NCI-H510A treated with DMSO at 0.1 percent for 48 hours (cell line): ENCODE measurements at places on chromosomes 4 and X.
A peak's percentile ranks its signal among the peaks of the same experiment; 100 is the strongest.

DNA sequence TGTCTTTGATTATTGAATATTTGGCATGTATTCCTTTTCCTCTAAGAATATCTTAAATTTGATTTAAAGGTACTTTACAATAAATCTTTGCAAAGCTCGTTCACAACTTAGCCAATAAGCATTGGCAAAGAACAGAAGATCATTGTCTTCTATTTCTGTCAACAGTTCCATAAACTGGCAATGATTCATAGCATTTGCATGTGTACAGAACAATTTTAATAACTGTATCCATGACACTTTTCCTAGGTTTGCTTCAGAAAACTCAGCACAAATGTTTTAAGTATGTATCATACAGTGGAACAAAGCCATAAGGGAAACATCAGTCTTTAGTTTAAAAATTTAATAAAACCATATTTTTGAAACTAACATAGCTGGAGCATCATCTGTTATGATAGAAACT, 462.7 kb upstream of the RPS6KA3 start:
- no peak for DNase-seq

GRCh38 chr4:76105652-76106051, 31.1 kb downstream of the ART3 start:
- no peak for DNase-seq

DNA sequence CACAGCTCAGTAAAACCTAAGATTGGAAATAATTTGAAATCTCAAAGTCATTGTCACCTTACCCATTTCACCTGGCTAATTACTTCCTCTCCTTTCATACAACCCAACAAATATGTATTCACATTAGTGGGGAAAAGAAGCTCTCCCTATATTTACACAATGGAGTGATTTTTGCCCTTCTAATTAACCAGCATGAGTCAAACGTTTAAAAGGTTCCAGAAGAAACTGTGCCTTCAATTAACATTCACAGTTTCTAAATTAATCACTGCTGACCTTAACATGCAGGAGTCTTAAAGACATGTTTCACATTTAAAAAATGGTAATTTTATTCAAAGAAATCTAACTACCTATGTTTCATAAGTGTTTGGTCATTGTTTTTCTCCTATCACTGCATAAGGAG, 254.6 kb downstream of the CBLL2 start:
- no peak for DNase-seq

DNA sequence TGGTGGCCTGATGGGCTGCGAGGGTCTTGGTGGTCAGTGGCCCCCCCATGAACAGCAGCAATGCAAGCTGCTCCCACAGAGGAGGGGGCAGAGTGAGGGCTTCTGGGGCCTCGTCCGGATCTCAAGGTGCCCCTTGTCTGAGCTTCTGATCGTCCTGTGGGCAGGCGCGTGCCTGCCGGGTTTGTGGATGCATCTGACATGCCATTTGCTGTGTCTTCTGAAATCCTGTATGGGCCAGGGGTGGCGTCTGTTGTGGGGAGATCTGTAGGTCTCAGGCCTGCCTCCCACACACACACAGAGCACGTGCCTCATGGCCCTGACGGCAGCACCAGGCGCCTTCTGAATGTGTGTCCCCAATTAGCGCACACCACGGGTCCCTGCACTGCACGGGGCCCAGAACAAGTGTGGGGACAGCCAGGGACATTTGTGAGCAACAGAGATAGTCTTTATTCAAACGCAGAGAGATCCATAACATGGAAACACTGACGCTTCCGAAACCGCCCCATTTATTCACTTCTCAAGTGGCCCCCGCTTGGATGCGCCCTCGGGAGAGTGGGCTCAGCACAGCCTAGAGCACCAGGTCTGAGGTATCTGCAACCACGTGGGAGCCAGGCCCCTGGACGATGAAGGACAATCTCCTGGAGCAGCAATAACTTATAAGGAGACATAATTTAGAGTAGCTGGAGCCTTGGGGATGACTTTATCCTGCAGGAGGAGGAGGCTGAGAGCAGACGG, 5.7 kb downstream of the SPON2 start:
- DNase-seq = no peak

DNA sequence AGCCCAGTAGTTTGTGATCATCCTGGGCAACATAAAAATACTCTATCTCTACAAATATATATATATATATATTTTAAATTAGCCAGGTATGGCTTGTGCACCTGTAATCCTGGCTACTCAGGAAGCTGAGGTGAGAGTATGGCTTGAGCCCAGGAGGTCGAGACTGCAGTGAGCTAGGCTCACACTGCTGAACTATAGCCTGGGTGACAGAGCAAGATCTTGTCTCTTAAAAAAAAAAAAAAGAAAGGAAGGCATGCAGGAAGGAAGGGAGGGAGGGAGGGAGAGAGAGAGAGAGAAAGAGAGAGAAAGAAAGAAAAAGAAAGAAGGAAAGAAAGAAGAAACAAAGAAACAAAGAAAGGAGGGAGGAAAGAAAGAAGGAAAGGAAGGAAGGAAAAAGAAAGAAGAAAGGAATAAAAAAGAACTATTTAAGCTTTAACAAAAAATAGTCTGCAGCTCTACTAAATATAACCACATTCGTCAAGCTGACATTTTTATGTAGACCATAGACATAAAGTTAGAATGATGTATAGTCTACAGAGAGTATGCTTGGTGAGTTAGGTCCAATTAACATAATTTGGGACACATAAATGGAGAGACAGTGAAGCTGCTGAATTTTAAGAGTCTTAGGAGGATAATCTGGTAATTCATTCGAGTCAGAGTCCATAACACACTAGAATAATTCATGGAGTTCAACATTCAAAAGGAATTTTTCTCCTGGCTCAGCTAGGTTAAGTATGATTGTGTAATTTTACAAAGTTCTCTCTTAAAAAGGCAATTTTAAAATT, 111.9 kb downstream of the GLRA3 start:
- no peak for DNase-seq

- DNase-seq = no peak
Observed at GRCh38 chr4:98493296-98493695, 165.1 kb downstream of the TSPAN5 start.

DNA sequence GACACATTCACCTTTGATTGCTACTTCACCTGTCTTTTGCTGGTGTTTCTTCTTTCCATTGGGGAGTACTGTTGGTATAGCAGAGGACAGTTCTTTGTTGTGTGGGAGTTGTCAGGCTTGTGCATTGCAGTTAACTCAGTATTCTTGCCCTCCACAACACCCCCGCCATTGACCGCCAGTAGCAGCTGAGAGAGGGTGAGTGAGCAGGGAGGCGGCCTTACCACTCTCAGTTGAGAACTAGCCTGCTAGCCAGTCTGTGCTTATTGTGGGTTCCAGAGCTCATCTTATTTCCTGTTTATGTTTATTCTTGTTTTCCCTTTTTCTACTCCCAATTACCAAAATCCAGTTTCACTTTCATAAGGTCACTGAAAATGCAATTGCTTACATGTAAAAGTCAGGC, 52.2 kb downstream of the STIM2 start:
- DNase-seq = no peak

- DNase-seq = no peak
Observed at GRCh38 chr4:6886886-6887285, 22.7 kb upstream of the TBC1D14 start.

- DNase-seq = no peak
Observed at GRCh38 chr4:26361297-26361696, 40.5 kb downstream of the RBPJ start.

- DNase-seq = no peak
Observed at GRCh38 chrX:65772842-65773241, 105.4 kb downstream of the MSN start.

DNA sequence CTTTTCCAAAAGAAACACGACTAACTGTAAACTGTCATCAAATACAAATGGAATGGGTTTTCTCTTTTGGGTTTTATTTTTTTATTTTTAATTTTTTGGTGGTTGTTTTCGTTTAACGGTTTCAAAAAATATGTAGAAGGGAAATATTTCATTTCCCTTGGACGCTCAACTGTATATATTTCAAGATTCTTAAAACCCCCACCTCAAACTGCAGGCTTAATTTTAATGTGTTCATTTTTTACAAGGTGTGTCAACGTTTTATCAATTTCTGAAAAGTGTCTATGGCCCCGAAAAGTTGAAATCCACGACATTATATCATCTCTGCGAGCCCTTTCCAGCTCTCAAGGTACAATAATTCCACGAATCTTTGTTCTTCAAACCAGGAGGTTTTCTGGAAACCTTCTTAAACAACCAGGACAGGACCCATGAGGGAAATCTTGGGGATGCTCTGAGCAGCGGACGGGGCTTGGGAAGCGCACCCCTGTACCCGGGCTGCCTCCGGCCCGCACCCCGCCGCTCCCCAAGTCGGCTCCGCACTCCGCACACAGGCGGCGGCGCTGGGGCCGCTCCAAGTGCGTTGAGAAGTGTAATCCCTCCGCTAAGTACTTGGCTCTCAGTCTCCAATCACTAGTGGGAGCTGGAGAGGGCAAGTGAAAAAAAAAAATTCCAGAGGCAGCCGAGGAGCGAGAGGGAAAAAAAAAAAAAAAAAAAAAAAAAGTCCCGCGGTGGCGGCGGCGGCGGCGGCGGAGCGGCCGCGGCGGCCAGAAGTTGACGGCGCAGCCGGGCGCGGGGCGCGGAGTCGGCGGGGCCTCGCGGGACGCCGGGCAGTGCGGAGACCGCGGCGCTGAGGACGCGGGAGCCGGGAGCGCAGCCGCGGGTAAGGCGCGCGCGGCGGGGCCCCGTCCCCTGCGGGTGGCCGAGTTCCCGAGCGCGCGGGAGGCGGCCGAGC, at the start of gene BMPR1B:
TSS of gene BMPR1B (plus strand) at position 764 of the 949 bp plus-strand sequence. CDS start 346,470 bp downstream, outside the sequence.
- DNase-seq = no peak

GRCh38 chr4:2930135-2930757, 33.0 kb downstream of the NOP14 start:
- peak; percentile 79 for DNase-seq

DNA sequence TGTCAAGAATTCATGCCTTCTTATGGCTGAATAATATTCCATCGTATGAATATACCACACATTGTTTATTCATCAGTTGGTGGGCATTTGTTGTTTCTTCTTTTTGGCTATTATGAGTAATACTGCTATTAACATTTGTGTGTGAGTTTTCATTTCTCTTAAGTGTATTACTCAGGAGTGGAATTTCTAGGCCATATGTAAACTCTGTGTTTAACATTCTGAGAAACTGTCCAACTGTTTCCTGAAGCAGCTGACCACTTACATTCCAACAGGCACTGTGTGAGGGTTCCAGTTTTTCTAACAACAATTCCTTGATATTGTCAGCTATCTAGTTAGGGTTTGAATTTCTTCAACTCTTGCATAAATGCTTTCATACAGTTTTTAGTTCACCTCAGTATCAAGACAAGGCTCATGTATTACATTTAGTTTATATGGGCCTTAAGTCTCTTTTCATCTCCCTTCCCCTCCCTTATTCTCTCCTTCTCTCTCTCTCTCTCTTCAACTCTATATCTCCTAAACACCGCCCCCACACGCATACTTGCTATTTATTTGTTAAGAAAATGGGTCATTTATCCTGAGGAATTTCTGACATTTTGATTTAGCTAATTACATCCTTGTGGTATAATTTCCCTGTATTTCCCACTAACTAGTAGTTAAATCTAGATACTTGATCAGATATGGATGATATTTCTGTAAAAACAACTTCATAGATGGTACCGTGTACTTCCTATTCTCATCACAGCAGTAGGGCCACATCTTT, 77.4 kb downstream of the WDR19 start:
- DNase-seq = no peak

- no peak for DNase-seq
Observed at GRCh38 chrX:31921236-31921635, 849.4 kb upstream of the FTHL17 start.

GRCh38 chr4:172826861-172827260, 341.8 kb upstream of the GALNT7 start:
- peak; percentile 44 for DNase-seq

- DNase-seq = no peak
Observed at GRCh38 chr4:129146639-129147038, 50.7 kb downstream of the C4orf33 start.

GRCh38 chrX:53637479-53637878, 49.0 kb downstream of the HUWE1 start:
- DNase-seq = no peak
